ENCODE measurements at places on chromosomes 6 and 20.

DNA sequence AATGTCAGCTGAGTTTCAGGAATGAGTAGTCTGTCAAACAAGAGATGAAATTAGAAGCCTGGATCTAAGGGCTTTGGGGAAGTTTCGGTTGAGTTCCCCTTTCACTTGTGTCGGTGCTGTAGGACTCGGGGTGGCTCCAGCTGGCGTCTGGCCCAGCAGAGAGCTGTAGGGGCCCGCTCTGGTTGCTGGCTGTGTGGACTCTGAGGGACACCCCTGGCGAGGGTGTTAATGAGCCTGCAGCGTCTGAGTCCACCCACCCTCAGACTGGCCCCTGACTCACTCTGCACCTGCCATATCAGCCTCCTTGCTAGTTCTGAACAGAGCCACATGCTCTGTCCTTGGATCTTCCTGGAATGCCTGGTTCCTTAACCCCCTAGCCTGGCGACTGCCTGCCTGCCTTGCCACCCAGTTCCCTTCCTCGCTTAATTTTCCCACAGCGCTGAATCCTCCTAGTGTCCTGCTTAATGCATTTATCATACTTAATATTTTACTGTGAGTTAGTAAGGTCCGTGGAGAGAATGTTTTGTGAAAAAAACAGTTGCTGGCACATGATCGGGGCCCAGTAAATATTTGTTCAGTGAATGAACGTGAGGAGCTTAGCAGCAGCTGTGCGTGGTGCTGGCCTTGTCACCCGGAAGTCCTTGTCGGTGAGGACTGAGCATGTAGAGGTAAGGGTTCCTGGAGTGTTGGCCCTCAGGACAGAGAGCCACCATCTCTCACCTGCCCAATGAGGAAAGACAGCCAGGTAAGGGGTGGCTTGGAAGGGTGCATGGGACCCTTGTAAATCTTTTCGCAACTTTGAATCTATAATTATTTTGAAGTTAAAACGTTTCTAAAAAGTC lies 1.6 kb downstream of the DNAJC5 start:
- DNase-seq: no peak
- peaks cover 9% of the 10 kb centered on the region for H3K36me3 ChIP-seq
- H3K27ac ChIP-seq: peak overlapping the region; percentile 95
- H3K27me3 ChIP-seq: no peaks in the 10 kb centered on the region

GRCh38 chr6:150327117-150327774 lies 41.6 kb upstream of the IYD start:
- no peak overlapping the region for H3K4me3 ChIP-seq
- H3K27ac ChIP-seq: no peak overlapping the region
- peaks cover 9% of the 10 kb centered on the region for H3K27me3 ChIP-seq
- no peaks in the 10 kb centered on the region for H3K4me1 ChIP-seq
- H3K36me3 ChIP-seq: no peaks in the 10 kb centered on the region
- DNase-seq: no peak

GRCh38 chr6:111651185-111652034 lies 45.7 kb upstream of the TRAF3IP2 start:
- H3K27me3 ChIP-seq: no peaks in the 10 kb centered on the region
- H3K4me1 ChIP-seq: peaks cover 9% of the 10 kb centered on the region
- H3K27ac ChIP-seq: no peak overlapping the region
- DNase-seq: no peak

GRCh38 chr6:134520181-134521115 lies 202.5 kb upstream of the SGK1 start:
- H3K36me3 ChIP-seq: peaks cover 2% of the 10 kb centered on the region
- H3K4me3 ChIP-seq: no peak overlapping the region
- H3K27ac ChIP-seq: no peak overlapping the region
- H3K27me3 ChIP-seq: peaks cover 10% of the 10 kb centered on the region

- peak within 1 kb of the TSS; percentile 79 for H3K27ac ChIP-seq
- peaks cover 17% of the 10 kb centered on the region for H3K4me1 ChIP-seq
- peaks cover 38% of the 10 kb centered on the region for H3K27me3 ChIP-seq
Observed at GRCh38 chr6:49550492-49551077, at the start of gene C6orf141. C6orf141 (plus strand) TSS chr6:49550668; CDS start chr6:49550793, 125 bp downstream.

- no peak overlapping the region for H3K4me3 ChIP-seq
- no peaks in the 10 kb centered on the region for H3K36me3 ChIP-seq
- no peak overlapping the region for H3K27ac ChIP-seq
- DNase-seq: no peak
Observed at GRCh38 chr6:7692453-7692784, 33.5 kb upstream of the BMP6 start.
